GF-D8 (cell line): ENCODE measurements at places on chromosomes 12 and 14.

- no peak for DNase-seq
Observed at GRCh38 chr12:46304070-46304469, 35.2 kb upstream of the SLC38A1 start.

GRCh38 chr14:61615743-61616523, 79.4 kb upstream of the HIF1A start:
- no peak for DNase-seq

GRCh38 chr14:26382901-26383685, 214.7 kb downstream of the NOVA1 start:
- DNase-seq = no peak

DNA sequence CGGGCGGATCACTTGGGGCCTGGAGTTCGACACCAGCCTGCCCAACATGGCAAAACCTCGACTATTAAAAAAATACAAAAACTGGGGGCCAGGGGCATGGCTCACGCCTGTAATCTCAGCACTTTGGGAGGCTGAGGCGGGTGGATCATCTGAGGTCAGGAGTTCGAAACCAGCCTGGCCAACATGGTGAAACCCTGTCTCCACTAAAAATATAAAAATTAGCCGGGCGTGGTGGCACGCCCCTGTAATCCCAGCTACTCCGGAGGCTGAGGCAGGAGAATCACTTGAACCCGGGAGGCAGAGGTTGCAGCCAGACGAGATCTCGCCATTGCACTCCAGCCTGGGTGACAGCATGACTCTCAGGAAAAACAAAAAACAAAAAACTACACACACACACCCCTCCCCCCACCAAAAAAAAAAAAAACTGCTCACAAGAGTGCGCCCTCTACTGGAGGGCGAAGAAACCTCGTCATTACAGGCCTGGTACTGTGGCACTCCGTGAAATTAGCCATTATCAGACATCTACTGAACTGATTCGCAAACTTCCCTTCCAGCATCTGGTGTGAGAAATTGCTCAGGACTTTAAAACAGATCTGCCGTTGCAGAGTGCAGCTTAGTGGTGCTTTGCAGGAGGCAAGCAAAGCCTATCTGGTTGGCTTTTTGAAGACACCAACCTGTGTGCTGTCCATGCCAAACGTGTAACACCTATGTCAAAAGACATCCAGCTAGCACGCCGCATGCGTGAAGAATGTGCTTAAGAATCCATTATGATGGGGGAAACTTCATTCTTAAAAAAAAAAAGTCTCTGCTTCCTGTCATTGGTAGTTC, 7.7 kb downstream of the PPP1R3E start:
- no peak for DNase-seq

- no peak for DNase-seq
Observed at GRCh38 chr14:89748004-89748403, 206.5 kb downstream of the EFCAB11 start.

GRCh38 chr12:79119796-79120195, 255.2 kb downstream of the SYT1 start:
- no peak for DNase-seq

- no peak for DNase-seq
Observed at GRCh38 chr12:113039911-113040445, 16.6 kb upstream of the DTX1 start.

DNA sequence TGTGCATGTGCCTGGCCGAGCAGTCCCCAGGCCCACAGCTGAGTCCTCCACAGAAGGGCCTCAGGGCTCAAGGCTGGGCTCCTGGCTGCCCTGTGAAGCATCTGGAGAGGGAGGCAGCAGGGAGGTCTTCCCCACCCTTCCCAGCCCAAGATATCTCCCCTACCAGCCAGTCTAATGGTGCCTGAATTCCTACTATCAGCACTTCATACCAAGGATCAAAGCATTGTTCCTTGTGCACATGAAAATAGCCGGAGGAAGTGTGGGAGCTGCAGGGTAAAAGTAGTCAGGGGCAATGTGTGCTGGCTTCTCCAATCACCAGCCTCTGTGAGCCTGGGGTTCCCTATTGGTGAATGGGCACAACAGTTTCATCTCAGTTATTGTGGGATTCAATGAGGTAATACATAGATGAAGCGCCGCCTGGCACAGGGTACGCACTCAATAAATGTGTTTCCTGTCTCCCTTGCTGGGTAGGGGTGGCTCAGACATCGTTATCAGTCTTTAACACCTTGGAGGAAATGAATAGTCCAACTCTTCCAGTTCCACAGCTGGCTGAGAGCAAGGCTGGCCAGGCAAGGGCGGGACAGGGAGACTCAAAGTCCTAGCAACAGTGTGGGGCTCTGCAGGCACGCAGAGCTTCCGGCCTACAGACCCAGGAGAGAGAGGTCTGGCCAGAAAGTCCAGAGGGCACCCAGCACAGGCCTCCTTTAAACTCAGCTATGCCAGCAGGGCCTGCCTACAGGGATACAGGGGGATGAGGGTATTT, 39.1 kb upstream of the PNMA1 start:
- peak; percentile 91 for DNase-seq

GRCh38 chr12:67790660-67791059, 142.1 kb downstream of the DYRK2 start:
- no peak for DNase-seq

- DNase-seq = no peak
Observed at GRCh38 chr12:99110868-99111267, 465.8 kb downstream of the APAF1 start.

DNA sequence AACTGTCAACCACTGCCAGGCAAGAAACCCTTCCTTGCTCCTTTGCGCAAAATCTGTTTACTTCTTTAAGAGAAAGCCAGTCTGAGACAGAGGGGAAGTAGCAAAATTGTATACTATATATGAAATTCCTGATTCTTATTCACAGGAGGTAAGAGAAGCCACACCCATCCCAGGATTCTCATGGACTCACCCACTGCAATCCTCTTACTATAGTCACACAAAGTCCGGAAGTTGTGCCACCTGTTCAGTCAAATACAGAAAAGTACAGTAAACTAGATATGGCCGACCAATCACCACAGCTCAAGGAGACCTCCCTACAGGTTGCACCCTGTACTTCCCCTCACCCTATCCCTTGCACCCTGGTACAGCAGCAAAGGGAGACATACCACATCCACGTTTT, 2.9 kb downstream of the PRMT5 start:
- no peak for DNase-seq

DNA sequence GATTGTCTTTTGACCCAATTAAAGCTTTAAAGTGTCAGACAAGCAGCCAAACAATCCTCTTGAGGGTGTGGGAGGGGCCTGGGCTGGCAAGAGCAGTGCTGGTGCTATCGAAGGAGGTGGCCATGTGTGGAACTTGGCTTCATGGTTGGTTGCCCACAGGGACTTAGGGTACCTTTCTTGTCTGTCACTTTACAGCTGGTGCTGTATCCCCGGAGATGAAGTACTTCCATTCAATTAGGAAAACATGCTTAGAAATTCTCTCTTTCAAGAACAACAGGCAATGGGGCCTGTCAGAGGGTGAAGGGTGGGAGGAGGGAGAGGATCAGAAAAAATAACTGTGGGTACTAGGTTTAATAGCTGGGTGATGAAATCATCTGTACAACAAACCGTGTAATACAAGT, 86.5 kb downstream of the DAAM1 start:
- DNase-seq = no peak

GRCh38 chr14:76514213-76514998, 138.5 kb downstream of the ESRRB start:
- no peak for DNase-seq

GRCh38 chr12:94245631-94246383, 97.4 kb downstream of the PLXNC1 start:
- no peak for DNase-seq

GRCh38 chr12:93116632-93117031, 187.5 kb upstream of the EEA1 start:
- no peak for DNase-seq

DNA sequence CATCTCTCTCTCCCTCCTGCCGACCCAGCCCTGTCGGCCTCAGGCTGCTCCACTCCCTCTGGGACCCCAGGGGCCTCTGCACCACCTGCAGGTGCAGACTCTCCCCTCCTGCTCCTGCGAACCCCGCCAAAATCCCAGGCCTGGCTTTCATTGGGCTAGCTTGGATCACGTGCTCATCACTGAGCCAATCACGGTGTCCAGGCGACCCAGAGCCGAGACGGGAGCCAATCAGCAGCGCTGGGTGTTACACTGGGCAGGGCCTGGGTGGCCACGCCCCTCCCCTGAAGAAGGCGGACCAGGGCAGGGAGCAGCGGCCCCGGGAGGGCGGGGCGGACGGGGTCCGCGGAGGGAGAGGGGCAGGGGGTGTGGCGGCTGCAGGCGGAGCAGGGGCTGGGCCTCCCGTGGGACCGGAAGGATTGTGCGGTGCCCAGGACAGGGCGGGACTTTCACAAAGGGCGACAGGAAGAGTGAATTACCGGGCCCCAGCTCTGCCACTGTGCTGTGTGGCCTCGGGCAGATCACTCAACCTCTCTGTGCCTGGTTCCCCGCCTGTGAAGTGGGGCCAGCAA, 66.6 kb upstream of the FBRSL1 start:
- DNase-seq = no peak

DNA sequence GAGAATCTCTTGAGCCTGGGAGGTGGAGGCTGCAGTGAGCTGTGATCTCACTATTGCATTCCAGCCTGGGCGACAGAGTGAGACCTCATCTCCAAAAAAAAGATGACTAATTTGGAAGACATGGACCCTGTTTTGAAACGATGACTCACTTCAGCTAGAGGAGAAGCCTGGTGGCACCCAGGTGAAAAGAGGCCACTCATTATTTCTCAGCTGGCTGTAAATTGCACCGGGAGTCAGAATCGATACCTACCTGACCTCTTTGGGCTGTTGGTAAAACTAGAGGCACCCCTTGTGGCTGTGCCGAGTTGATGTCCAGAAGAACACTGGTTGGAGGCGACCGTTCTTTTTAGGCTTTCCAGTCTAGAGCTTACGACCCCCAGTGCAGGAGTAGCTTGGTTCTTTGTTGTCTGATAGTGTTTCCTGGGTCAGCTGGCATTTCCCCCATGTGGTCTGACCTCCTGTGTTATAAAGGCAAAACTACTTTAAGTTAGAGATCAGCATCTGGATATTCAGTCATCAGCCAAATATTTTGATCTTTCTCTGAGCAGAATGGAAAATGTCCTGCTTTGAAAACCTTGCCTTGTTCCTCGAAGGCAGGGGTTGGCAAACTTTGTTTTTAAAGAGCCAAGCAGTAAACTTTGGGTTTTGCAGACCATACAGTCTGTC, 93.2 kb downstream of the CHST11 start:
- DNase-seq = no peak

DNA sequence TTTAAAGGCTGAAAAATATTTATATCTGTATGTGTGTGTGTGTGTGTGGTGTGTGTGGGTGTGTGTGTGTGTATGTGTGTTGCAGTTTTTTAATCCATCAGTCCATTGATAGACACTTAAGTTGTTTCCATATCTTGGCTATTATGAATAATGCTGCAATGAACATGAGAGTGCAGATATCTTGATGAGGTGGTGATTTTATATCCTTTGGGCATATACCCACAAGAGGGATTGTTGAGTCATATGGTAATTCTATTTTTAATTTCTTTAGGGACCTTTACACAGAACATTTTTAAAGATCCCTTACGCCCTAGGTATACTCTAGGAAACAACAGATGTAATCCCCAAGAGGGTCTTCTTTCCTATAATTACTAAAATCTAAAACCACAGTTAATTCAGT, 154.5 kb upstream of the CLEC14A start:
- DNase-seq = no peak

GRCh38 chr12:114608509-114608908, 75.5 kb downstream of the TBX3 start:
- no peak for DNase-seq

DNA sequence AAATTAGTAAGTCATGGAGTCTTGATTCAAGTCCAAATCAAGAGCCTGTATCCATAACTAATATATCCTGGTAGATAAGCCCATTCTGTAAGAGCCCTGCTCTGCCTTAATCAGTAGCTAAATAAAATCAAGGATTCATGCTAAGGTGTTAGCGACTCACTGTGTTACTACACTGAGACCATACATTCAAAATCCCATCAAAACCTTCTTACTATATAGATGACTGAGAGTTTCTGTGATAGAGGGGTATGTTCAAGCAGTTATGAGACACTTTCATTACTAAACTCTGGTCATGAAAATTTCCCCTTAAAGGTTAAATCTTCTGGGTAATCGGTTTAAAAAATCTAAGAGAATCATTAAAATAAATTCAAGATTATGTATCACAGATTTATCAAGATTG, 78.5 kb downstream of the MDGA2 start:
- DNase-seq = no peak

DNA sequence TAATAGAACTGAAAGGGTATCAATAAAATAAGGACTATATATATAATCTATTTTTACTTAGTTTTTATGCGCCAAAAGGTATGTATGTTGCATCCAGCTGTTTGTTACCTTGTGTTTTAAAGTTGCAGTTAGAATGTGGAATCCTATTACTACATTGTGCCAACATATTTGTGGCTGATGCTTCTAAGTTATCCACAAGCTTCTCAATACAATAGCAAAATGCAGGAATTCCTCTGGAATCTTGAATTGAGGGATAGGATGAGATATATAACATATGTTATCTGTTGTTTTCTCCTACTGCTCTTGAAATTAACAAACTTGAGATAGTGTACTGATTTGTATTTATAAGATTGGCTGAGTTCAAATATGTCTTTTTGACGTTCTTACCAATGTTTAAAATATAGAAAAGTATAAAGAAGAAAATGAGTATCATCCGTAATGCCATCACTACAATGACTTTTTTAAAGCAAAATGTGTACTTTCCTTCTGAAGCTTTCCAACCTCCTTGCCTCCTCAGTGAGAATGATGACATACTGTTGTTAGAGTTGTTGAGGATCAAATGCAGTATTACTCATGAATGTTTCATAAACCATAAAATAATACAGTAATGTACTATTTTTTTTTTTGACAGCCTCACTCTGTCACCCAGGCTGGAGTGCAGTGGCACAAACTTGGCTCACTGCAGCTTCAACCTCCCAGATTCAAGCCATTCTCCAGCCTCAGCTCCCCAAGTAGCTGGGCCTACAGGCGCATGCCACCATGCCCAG, 6.6 kb downstream of the RAP1B start:
- no peak for DNase-seq
